ENCODE measurements at places on chromosomes 16 and 17.
A peak's percentile ranks its signal among the peaks of the same experiment; 100 is the strongest.

DNA sequence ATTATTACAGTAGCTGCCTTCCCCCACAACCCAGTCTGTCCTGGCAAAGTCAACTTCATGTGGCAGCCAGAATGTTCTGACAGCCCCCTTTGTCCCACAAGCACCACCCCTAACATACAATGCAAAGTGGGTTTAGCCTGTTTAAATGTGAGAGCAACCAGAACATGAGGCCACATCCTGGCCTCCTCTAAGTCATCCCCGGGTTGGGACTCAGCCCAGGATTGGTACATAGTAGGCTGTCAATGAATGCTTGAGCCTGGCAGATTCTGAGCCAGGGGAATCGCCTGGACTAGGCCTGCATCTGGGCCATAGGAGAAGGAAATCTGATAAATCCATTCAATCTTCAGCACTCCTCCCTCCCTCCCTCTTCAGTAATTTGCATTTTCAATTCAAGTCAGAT, 4.3 kb upstream of the ITGA3 start:
- DNase-seq = no peak

DNA sequence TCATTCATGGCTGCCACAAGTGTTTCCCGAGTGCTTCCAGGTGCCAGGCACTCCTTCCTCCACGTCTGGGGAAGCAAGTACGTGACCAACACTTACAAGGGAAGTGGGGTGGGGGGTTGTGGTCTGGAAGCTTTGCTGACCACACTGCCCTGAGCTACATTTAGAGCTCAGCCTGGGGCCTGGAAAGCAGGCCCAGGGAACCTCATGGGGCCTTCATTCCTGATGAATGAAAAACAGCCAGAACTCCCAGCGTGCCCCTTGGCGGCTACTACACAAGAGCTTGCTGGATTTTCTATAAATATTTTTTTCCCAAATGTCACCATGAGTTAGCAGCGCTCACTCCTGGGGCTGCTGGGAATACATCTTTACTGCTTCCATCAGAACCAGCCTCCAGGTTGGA, 73.3 kb downstream of the ABCC12 start:
- no peak for DNase-seq

GRCh38 chr17:51078009-51078592, 42.6 kb downstream of the SPAG9 start:
- no peak for DNase-seq

GRCh38 chr16:89697616-89698331, 3.7 kb downstream of the SPATA2L start:
- DNase-seq = no peak

DNA sequence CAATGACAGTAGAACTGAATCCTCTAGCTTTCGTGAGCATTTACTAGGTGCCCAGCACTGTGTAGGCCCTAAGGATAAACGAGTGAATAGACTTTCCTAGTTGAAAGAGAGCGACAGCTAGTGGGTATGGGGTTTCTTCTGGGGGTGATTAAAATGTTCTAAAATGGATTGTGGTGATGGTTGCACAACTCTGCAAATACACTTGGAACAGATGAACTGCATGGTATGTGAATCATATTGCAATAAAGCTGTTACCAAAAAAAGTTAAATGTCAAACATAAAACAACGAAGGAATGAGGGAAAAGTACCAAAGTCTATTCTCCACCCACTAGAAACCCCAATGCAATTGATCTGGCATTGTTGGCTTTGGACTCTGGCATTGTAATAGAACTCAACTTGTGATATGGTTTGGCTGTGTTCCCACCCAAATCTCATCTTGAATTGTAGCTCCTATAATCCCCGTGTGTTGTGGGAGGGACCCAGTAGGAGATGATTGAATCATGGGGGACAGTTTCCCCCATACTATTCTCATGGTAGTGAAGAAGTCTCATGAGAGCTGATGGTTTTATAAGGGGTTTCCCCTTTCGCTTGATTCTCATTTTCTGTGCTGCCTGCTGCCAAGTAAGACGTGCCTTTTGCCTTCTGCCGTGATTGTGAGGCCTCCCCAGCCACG, 70.5 kb downstream of the MARF1 start:
- no peak for DNase-seq

DNA sequence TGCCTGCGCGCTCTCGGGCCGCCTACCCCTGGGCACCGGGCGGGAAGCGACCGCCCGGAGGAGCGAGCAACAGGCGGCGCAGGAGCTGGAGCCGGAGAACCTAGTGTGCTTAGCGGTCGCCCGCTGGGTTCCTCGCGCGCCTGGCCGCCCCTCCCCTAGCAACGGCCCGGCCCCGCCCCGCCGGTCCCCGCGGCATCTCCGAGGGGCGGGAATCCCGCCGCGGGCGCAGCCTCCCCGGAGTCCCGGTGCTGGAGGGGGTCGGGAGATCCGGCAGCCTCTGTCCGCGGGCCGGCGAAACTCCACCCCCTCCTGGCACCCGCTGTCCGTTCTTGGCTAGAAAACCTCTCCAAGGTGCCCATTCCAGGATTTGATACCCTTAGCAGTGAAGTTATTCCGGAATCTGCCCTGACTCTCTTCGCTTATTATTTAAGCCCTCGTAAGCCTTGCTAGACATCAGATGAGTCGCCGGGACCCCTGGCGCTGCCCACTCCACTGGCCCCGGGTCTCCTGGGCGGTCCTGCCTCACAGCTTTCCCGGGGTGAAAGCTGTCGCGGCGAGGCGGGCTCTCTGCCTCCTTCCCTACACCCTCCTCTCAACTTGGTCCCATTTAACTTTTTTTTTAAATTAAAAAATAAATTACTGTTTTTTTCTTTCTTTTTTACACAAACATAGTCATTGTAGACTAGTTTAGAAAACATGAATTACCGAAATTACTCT, at the start of gene RPRML:
TSS of gene RPRML (minus strand) at position 107 of the 717 bp plus-strand sequence. CDS start 246 bp downstream, outside the sequence.
- DNase-seq = peak; percentile 62

DNA sequence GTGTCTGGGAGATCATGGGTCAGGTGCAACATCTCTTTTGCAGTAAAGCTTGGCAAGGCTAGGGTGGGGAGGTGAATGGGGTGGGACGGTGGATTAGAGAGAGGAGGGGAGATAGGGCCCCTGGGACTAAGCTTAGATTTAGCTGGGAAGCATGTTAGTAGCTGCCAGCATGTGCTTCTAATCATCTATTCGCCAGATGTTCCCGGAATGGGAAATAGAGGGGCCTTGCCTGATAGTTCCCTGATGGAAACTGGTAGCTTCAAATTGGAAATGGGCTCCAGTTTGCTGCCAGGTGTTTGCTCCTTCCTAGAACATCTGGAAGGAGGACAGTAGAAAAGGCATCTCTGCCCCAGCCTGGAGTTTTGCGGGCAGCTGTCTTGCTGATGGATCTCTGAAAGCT, 176.1 kb downstream of the CCDC182 start:
- DNase-seq = no peak

GRCh38 chr16:71594000-71594646, 17.2 kb upstream of the TAT start:
- no peak for DNase-seq

DNA sequence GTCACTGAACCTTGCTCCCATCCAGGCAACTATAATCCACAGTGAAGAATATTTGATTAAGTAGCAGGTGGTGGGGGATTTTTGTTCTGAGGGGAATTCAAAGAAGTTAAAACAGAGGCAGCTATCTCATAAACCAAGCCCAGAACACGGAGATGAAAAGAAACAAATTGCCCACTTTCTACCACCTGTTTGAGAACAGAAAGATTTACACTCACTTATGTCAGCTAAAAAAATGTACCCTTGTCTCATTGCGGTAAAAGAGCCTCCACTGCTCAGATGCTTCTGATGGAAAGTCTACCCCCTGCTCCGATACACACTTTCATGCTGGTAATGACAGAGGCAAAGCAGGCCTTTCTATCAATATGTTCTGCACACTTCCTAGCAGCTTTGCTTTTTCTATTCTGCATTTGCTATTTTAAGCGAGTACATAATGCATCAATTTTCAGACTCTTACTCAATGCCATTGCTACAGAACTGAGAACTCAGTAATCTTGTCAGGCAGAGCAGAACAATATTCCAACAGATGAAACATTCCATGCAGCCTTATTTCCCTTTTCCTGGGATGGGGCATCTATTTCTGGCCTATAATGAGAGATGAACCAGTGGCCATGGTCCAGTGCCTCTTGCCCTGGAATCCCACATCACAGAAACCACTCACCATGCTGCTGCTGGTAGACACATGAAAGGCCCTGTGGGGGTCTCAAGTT, 29.0 kb downstream of the CDK5R1 start:
- no peak for DNase-seq

DNA sequence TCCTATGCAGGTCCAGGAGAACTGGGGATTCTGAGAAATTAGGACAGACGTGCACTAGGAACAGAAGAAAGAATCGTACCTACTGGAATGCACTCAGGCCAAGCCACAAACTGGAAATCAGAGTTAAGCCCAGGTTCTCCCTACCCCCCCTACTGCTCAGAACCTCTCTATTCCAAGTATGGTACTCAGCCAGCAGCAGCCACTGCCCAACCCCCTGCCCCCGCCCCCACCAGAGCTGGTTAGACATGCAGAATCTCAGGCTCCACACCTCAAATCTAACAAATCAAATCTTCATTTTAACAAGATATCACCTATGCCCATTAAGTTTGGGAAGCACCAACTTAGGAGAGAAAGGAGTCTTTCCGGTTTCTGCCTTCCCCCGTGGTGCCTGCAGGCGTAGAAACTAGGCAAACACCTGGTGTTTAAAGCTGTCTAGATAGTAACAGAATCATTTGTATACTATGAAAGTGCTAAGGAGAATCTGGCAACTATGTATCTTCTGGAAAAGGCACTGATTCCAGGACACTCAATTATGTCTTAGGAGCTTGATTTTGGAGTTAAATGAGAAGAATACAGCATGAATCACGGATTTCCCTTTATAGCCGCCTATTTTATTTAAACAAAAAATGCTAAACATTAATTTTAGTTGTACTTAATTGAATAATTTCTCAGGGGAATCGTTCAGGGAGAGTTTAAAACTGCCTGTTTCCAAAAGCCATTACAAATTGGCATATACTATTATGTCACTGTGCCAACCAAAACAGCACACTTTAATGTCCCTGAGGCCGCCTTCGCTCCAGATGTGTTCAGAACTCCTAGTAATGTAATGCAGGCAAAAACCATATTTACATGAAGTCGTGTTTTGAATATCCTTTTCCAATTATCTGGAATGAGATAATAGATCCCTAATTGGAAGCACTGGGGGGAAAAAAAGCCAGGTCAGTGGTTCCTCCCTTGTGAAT, 166.5 kb downstream of the STX8 start:
- DNase-seq = no peak

- peak; percentile 40 for DNase-seq
Observed at GRCh38 chr16:68470461-68471150, 22.3 kb upstream of the SMPD3 start.

DNA sequence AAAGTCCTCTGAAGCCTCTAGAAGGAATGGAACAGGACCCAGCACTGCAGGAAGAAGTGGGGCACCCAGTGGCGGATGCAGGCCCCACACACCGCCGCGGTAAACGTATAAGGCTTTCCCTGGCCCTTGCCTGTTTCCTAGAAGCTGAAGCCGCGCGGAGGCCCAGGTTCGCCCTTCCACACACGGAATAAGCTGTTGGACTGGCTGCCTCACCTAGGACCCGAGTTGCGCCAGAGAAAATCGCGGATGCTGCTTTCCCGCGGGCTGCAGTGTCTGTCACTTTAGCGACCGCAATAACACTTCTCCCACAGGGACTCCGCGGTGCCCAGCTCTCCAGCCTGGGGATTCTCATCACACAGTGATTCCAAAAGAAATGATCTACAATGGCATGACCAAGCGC, 1736.9 kb downstream of the TP53TG3F start:
- no peak for DNase-seq

DNA sequence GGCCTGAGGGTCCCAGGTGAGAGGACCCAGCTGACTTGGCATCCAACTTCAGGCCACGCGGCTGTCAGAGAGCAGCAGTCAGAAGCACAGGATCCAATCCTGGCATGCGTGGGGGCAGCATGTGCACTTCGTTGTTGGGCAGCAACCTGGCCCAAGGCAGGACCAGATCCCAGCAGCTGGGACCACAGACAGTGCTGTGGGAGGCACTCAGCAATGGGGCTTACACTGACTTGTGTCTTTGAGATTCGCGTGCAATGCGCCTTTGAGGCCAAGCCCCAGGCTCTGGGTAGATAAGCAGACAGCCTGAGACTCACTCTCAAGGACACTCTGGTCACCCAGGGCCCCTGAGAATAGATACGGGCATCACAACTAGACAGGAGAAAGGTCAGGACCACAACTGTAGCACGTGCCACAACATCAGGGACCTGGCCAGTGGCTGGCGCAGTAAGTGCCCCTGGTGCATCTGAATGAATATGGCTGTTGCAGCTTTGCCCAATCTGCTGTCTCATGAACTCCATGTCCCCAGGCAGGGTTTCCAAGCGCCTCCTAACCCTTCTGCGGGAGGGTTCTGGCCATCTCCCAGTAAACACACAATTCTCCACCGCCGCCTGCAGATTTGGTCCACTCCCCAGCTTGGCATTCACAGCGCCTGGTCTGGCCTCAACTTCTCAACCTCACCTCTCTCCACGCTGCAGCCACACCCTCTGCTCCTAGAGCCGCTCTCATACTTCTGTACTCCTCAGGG, 3.2 kb downstream of the PAM16 start:
- DNase-seq = no peak

DNA sequence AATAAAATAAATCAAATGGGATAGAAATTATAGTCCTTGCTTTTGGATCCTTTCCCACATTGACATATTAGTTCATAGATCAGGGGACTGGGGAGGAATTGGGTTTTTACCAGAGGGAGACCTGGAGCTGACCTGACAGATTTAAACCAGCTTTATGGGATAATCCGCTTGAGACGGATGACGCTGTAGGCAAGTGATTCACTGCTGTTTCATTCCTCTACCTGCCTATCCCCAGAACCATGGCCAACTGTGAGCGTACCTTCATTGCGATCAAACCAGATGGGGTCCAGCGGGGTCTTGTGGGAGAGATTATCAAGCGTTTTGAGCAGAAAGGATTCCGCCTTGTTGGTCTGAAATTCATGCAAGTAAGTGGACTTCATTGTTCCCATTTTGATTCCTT, 2.1 kb downstream of the NME1 start:
- no peak for DNase-seq

DNA sequence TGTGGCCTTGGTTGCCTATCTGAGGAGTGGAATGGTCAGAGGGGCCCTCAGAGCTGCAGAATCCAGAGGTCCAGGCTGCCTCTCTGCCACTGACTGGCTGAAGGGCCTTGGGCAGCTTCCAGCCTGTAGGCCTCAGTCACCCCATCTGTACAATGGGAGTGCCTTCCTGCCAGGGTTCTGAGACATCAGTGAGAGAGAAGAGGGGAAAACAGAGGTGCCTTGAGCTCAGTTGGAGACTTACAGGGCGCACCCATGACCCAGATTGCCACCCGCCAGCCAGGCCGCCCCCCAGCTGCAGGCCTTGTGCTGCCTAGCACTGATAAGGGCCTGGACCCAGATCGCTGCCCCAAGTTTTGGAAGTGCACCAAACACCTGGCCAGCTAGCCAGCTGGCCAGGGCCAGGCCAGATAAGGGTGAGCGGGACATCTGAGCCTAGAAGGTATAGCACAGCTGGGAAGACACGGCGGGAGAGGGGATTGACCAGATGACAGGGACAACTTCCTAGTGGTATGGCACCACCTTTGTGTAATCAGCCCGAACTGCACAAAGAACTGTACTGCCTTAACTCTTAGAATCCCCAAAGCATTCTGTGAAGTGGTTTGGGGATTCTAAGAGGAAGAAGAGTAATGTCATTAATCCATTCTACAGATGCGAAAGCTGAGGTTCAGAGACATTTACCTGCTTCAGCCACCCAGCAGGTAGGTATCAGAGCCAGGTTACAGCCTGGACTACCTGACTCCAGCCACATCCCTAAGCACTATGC, 1.4 kb downstream of the SLC4A1 start:
- no peak for DNase-seq
